MV-4-11 (cell line): ENCODE measurements at places on chromosomes 3 and 15.

GRCh38 chr15:87877114-87877810 is 379.3 kb downstream of the NTRK3 start:
- peak; percentile 67 for DNase-seq

DNA sequence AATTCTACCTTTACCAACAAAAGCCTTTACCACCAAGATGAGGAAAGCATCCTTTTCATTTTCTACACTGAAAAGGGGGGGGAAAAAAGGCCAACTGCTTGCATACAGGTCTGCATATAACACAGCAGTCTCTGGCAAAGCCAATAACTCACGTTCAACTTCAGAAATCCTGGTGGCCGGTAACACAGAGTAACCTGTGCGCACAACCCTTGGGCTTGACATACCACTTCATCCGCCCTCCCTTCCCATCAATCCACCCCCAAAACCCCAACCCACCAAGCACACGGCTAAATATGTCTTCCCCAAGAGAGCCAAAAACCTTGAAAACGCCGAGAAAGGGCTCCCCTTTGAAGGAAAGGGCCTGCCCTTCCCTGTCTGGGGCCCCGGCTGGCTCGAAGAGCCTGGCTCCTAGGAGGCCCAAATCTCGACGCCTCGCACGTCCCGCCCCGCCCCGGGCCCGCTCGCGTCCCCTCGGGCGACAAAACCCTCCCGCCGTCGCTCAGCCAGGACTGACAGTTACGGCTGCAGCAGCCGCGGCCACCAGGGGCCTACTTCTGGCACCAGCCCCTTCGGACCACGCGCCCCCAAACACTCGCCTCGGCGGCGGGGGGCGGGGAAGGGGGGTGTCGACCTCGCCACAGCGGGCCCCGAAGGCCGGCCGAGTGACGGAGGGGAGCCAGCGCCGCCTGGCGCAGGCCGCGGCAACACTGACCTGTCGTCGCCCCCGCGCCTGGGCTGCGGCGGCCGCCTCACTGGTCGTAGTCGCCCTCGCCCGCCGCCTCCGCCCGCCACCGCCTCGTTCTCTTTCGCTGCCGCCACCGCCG is 835 bp downstream of the UBE3A start:
- peak; percentile 43 for DNase-seq

DNA sequence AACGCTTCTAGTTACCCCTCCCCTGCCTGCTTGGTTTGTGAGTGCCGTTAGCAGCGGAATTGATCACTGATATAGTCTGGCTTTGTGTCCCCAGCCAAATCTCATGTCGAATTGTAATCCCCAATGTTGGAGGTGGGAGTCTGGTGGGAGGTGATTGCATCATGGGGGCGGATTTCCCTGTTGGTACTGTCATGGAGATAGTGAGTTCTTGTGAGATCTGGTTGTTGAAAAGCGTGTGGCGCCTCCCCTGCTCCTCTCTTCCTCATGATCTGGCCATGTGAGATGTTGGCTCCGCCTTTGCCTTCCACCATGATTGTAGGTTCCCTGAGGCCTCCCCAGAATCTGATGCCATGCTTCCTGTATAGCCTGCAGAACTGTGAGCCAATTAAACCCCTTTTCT is 47.3 kb upstream of the PGPEP1L start:
- DNase-seq, result no peak

DNA sequence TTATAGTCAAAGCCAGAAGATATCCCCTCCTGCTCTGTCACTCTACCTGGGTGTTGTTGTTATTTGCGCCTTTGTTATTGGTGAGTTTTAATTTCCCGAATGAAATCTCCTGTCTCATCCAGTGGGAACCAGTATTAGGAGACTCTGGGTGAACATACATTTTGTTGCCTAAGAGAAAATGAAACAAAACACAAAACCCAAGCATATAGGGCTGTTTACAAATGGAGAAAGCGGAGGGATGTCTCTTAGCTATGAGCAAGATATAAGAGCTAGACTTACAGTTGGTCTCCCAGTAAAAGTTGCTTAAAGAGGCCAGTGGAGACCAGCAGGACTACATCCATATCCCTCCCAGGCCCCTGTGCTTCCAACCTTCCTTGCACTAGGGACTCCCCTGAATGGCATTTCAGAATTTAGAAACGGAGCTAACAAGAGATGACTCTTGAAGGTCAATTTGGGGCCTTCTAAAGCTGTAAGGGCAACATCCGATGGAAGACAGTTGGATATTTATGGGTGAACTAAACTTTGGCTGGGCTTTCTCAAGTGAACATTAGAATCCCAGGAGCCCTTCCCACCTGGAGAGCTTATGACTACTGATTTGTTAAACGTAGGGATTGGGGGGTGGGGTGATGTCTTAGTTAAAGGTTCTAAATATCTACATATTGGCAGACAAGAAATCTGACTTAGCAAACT is 2.7 kb downstream of the EOMES start:
- DNase-seq, result no peak

- peak; percentile 59 for DNase-seq
Measured at GRCh38 chr15:64351265-64351664, 4.7 kb downstream of the CSNK1G1 start.

DNA sequence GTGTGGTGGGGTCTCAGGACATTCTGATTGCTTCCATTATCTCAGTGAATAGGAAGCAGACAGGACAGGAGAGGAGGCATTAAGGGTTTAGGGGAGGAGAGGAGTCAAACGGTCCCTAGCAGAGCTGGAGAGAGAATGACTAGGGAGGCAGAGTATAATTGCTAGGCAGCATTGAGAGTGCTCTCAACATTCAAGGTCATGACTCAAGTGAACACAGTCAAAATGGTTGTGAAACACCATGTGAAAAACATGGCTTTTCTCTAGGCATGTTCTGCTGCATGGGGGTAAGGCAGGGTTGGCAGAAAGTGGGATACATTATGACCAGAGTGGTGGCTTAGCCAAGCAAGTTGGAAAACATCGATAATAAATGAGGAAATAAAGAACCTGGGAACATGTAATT is 19.5 kb upstream of the HRH1 start:
- DNase-seq, result peak; percentile 12

DNA sequence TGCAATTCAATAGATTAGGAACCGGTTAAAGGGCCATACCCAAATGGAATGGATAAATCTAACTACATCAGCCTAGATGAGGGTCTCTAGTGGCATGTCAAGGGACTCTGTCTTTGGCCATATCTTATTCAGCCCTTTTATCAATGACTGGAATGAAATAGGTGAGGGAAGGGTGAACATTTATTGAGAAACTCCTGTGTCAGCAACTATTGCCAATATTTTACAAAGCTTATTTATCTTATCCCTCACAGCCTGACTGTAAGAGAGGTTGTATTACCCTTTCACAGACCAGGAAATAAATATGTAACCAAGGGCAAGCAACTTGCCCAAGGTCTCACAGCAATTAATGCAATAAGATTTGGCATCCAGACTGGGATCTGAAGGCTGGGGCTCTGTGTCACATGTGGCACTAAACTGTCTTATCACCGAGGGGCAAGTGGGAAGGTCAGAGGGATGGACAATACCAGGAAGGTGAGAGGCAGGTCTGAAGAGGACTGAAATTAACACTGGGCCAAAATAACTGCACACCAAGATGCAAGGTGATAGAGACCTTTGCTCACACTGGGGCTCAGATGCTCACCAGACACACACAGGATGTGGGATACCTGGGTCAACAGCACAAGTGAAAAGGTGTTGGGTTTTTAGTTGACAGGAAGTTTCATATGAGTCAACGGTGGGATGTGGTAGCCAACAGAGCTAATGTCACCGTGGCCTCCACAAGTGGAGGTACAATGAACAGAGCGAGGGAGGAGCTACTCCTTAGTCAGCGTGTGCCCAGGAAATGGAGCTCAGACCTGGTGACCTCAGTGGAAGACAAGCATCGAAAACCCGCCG is 261.3 kb downstream of the RPLP1 start:
- DNase-seq, result no peak

GRCh38 chr3:42014921-42015533 is 53.1 kb upstream of the ULK4 start:
- DNase-seq, result peak; percentile 79

- no peak for DNase-seq
Measured at GRCh38 chr3:192339214-192339613, 388.1 kb downstream of the FGF12 start.

GRCh38 chr3:17583530-17583929 is 158.9 kb downstream of the TBC1D5 start:
- peak; percentile 36 for DNase-seq
